CD4-positive, alpha-beta T cell treated with Interleukin-15 for 1 hour (primary cell): ENCODE measurements at places on chromosomes 2 and 18.

DNA sequence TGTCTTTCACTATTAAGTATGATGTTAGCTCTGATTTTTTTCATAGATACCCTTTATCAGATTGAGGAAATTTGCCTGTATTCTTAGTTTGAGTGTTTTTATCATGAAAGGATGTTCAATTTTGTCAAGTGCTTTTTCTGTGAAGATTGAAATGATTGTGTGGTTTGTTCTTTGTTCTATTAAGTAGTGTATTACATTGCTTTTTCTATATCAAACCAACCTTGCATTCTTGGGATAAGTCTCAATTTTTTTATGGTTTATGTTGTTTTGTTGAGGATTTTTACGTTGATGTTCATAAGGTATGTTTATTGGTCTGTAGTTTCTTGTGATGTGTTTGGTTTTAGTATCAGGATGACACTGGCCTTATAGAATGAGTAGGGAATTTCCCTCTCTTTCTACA lies 19.1 kb downstream of the PDK1 start:
- DNase-seq: no peak

DNA sequence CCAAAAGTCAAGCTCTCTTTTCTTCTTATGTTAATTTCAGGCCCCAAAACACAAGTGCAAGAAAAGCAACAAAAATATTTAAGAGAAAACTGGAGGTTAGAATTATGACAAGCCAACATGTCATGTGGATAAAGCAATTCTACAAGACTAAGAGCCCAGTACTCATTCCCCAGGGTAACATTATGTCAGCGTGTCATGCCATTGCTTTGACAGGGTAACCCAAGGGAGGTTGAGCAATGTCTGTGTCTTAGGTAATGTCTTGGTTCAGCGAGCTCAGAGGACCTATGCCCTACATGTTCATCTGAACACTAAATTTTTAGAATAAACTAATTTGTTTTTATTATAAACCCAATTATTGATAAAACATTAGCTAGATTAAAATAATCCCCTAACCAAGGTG lies 173.2 kb upstream of the ZNF804A start:
- DNase-seq: no peak

DNA sequence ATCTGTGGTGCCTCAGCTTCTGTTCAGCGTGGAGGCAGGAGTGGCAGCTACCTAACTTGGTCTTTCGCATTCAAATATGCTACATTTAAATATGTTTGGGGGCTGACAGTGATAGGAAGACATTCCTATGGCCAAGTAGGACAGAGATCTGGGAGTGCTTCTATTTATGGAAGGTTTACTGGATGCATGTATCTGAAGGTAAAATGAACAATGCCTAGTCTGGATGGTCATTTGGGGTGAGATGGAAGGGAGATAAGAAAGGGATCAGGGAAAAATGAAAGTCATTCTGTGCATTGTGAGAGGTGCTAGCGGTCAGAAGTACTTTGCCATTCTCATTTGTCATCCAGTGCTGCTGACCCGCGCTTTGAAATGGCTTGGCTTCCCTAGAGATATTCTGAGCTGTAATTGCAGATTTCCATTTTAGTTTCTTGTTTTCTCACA lies 300.9 kb upstream of the FBXO11 start:
- DNase-seq: no peak

DNA sequence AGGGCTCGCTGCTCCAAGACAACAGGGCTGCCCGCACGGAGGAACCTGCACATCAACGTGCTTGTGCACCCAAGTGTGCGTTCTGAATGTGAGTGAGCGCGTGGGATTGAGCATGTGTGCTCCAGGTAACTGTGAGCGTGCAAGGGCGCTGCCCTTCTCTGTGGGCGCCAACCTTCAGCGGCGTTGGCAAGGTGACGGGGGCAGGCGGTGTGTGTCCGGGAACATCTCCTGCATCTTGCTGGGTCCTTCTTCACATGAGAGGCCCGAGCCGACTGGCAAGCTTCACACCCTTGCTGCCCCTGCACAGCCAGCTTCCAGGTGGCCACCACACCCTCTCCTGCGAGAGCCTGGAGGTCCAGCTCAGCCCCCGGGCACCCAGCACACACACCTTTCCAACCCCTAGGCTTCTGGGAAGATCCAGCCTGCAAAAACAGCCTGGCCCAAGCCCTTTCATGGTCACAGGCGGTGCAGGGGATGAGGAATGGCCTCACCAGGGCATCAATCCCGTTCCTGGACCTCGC lies 220.9 kb downstream of the HDAC4 start:
- DNase-seq: no peak

DNA sequence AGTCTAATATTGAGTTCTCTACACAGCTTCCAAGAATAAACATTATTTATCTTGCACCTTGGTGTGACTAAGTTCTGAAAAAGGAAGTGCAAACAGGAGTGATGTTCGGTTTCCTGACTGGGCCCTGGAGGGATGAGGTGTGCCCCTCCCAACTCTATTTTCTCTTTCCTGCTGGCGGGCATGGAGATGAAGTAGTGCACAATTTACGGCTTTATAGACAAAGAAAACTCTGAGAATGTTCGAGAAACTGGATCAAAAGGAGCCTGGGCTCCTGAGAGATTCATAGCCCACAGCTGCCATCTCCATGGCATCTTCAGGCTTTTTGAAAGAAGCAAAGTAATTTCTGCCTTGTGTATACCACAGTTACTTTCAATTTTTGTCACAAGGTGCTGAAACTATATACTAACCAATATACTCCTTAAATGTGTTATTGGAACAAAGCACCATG lies 22.3 kb downstream of the LRATD1 start:
- DNase-seq: no peak

DNA sequence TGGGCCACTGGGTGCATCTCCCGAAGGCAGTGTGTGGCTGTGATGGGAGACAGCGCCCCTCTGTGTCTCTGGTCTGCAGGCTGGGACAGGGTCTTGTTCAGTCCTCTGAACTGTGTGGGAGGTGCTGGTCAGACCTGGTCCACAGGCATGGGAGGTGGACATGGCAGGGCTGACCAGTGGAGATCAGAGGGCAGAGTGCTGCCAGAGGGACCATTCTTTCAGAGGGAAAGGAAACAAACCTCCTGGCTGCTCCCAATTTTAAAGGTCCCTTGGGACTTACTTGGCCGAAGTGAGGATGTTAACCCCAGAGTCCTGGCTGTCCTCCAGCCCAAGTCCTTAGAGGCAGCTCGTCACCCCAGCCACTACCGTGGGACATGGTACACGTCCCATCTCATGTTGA lies 4.0 kb downstream of the CAPN13 start:
- DNase-seq: no peak

- no peak for DNase-seq
Observed at GRCh38 chr2:17539611-17540092, 844 bp upstream of the VSNL1 start.

GRCh38 chr2:9032536-9033255 lies 29.2 kb upstream of the MBOAT2 start:
- no peak for DNase-seq

- no peak for DNase-seq
Observed at GRCh38 chr2:164810843-164811242, 30.8 kb downstream of the COBLL1 start.
